ENCODE measurements at places on chromosomes 5 and 9.

DNA sequence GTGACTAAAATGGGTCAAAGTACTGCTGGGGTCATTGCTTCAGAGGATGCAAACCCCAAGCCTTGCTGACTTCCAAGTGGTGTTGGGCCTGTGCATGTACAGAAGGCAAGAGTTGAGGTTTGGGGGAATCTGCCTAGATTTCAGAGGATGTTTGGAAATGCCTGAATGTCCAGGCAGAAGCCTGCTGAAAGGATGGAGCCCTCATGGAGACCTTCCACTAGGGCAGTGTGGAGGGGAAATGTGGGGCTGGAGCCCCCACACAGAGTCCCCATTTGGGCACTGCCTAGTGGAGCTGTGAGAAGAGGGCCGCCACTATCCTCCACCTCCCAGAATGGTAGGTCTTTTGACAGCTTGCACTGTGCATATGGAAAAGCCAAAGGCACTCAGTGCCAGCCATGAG lies 377.7 kb upstream of the TRPC7 start:
- H3K36me3 ChIP-seq = no peaks in the 10 kb centered on the region
- H3K27me3 ChIP-seq = no peaks in the 10 kb centered on the region
- H3K27ac ChIP-seq = no peak overlapping the region
- no peaks in the 10 kb centered on the region for H3K4me1 ChIP-seq
- DNase-seq = no peak
- no peak overlapping the region for H3K4me3 ChIP-seq

DNA sequence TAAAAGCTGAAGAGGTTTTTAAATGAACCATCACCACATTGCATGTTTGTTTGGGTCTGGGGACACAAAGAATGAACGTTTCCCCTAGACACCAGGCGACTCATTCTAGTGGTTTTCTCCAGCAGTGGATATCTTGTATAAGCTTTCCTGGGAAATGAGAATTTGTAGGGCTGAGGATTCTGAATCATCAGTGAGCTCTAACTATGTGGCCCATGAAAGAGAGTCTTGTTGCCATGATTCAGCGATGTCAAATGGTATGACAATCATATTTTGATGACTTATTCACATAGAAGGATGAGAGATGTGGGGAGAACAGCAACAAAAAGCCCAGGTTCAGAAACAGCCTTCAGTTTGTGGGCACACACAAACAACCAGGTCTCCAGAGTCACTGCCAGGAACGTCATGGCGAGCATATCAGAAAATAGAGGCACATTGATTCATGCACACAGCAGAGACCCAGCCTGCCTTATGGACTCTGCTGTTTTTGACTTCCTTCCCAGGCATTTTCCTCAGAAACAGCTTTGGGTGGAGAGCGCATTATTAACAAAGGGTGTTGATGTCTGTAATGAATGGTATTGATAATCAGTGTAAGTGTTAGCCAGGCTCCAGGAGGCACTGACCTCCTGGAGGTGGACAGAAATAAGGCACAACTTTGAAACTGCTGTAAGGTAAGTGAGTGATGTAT lies 13.3 kb downstream of the ZNF474 start:
- no peaks in the 10 kb centered on the region for H3K27me3 ChIP-seq
- no peak overlapping the region for H3K27ac ChIP-seq
- no peaks in the 10 kb centered on the region for H3K4me1 ChIP-seq

DNA sequence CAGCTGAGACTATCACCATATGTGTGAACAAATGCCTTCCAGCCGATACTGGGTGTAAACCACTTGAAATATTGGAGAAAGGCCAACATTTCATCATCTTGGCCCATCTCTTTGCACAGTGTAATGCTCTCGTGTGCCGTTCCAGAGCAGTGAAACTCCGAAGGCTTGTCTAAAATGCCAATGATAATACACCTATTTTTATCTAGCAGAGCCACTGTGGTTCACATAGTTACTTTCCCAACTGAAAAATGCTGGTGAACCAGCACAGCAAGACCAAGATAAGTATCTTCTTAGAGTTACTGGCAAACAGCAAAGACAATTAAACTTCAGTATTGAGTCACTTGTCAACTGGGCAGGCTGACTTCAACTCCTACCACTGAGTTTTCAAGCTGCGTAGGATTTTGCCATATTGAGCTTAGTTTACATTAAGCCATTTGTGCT lies 379.9 kb upstream of the ACTBL2 start:
- no peak for DNase-seq
- H3K27ac ChIP-seq = no peak overlapping the region
- H3K4me3 ChIP-seq = no peak overlapping the region
- no peaks in the 10 kb centered on the region for H3K27me3 ChIP-seq
- no peaks in the 10 kb centered on the region for H3K4me1 ChIP-seq
- H3K36me3 ChIP-seq = no peaks in the 10 kb centered on the region

GRCh38 chr5:61313960-61314681 lies 17.9 kb upstream of the ZSWIM6 start:
- no peak overlapping the region for H3K27ac ChIP-seq
- peaks cover 18% of the 10 kb centered on the region for H3K4me1 ChIP-seq
- no peak overlapping the region for H3K4me3 ChIP-seq
- no peaks in the 10 kb centered on the region for H3K27me3 ChIP-seq

GRCh38 chr5:6488021-6488420 lies 39.4 kb downstream of the UBE2QL1 start:
- no peaks in the 10 kb centered on the region for H3K36me3 ChIP-seq
- H3K27me3 ChIP-seq = no peaks in the 10 kb centered on the region
- DNase-seq = no peak

- DNase-seq = no peak
- H3K4me1 ChIP-seq = peaks cover 8% of the 10 kb centered on the region
- no peaks in the 10 kb centered on the region for H3K27me3 ChIP-seq
Observed at GRCh38 chr5:147098233-147098790, 136.5 kb upstream of the STK32A start.

- DNase-seq = no peak
- no peaks in the 10 kb centered on the region for H3K27me3 ChIP-seq
- no peaks in the 10 kb centered on the region for H3K4me1 ChIP-seq
- no peak overlapping the region for H3K27ac ChIP-seq
- no peak overlapping the region for H3K4me3 ChIP-seq
Observed at GRCh38 chr5:135308245-135308644, 90.8 kb downstream of the MACROH2A1 start.

All from spleen (tissue), 13 donors.